ENCODE measurements at places on chromosomes 4 and X.

- no peak for DNase-seq
Measured at GRCh38 chr4:155624478-155624877, 42.2 kb upstream of the GUCY1A1 start.

- DNase-seq = no peak
Measured at GRCh38 chr4:70734971-70735370, 13.2 kb downstream of the RUFY3 start.

DNA sequence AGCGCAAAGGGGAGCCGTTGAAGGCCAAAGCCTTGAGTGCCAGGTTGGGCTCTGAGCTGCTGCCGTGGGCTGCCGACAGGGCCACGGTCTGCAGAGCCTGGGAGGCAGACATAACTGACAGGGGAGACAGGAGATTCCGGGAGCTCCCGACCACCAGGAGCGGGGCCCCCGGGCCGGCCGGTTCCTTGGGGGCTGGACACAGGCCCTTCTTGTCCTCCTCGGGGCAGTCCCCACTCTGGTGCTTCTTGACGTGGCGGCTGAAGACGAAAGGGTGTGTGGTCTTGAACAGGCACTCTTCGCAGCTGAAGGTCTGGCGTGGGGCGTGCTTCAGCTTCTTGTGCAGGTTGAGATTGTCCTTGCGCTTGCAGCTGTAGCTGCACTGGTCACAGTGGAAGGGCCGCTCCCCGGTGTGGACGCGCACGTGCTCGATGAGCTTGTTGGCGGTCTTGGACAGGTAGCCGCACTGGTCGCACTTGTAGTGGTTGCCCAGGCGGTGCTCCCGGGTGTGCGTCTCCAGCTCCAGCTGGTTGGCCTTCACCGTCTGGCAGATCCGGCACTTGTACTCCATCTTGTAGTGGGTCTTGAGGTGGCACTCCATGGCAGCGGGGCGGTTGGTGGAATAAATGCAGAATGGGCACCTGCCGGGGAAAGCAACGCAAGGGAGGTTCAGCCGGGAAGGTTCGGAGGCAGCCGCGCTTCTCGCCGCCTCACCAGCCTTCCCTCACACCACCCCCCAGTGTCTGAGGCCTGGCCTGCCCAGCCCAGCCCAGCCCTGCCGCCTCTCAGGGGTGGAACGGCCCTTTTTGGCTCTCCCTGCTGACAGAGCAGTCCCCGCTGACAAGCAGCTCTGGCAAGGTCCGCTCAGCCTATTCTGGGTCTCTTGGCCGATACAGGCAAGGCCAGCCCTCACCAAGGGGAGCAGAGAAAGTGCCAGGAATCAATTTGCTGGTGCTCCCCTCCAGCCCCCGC is 81.3 kb downstream of the C4orf51 start:
- DNase-seq = no peak

DNA sequence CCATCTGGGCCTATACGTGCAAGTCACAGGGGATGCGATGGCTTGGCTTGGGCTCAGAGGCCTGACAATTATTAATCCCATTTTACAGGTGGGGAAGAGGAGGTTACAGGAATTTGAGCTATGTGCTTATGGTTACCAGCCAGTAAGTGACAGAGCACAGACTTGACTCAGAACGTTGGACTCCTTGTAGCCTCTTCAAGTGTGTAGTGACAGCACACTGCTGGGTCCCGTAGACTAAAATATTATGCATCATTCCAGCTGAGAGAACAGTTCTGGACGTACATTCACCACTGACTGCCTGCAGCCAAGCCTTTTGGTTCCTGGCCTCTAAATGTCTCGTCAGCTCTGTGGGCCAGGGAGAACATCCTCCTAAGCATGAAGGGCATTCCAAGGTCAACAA is 314.5 kb downstream of the GPAT3 start:
- no peak for DNase-seq

GRCh38 chr4:124025428-124025827 is 628.8 kb downstream of the SPRY1 start:
- no peak for DNase-seq

- no peak for DNase-seq
Measured at GRCh38 chr4:94934201-94934600, 176.4 kb downstream of the BMPR1B start.

DNA sequence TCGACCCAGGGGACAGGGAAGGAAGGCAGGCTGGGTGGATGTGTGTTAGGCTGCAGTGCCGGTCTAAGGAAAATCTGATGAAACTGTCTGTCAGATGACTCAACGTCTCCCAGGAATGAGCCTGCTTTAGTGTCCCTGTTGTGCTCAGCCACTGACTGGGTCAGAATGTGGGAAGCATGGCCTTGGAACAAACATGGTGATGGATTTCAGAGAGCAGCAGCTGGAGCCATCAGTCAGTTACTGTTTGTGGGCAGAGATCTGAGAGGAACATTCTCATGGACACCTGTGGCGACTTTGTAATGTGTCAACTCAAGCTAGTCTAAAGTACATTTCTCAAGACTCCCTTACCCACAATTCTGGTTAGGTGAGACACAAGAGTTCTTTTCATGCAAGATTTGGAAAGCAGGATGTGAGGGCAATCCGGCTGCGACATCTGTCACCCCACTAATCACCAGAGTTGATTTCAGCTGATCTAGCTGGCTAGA is 63.2 kb downstream of the ANAPC10 start:
- DNase-seq = no peak

- no peak for DNase-seq
Measured at GRCh38 chr4:93065790-93066189, 762.0 kb downstream of the GRID2 start.

DNA sequence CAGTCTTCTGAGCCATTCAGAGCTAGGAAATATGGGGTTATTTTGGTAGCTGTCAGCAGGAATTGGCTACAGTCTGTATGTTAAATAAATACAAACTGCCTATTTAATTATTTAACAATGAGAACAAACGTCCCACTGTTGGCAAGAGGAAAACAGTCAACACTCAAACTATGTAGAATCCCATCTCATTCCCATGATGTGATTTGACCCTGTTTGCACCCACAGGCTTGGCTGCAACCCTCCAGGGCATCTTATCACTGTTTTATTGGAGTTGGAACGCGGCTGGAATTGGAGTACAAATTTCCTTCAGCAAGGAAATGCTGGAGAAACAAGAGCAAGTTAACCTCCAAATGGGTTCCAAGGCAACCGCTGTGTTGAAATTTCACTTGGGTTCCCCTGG is 124.0 kb downstream of the KIT start:
- no peak for DNase-seq

- no peak for DNase-seq
Measured at GRCh38 chr4:133869486-133869885, 332.1 kb downstream of the PABPC4L start.

- DNase-seq = no peak
Measured at GRCh38 chrX:18424482-18425198, 768 bp upstream of the CDKL5 start.

DNA sequence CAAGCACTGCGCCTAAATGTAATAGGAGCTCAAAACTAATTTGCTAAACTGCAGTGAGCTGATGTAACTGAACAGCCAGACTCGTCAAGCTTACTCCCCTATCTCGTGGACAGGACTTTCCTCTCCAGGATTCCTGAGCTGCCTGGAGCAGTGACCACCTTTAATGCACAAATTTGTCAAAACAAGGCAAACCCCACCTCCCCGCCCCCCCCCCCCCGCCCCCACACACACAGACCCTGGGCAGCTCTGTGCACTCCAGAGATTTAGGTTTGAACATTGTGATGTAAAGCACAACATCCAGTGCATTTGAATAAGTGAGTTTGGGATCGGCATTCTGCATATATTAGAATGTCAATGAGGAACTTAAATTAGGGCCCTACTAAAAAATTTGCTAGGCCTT is 77.7 kb upstream of the DHX15 start:
- DNase-seq = no peak

DNA sequence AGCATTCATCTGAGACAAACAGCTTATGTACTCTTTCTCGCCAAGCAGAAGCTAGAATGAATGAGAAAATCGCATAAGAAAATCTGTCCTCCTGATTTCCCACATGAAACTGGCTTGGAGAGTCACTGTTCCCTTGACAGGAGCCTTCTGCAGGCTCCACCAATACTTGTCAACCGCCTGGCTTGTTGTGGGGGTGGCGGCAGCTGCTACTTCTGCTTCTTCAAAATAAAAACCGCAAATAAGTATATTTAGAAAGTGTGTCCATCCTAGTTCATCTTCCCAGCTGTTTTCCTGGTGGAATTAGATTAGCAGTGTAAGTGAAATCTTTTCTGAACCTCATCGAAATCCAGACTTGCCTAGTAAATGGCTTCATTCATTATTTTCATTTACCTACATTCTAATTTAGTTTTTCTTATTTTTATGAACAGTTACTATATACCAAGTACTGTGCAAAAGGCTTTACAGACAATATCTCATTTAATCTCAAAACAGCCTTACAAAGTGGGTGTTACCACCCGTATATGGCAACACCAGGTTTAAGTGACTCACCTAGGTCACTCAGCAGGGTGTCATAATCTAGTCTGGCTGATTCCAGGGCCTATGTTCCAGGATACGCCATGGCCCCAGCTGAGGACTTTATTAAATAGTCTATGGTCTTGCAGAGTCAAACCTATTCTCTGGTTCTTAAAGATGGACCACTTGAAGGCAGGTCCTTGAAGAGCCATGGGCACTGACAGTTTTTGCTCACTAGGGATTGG is 104.6 kb upstream of the IGFBP7 start:
- DNase-seq = no peak

- DNase-seq = no peak
Measured at GRCh38 chr4:54548098-54548620, 109.6 kb upstream of the KIT start.

DNA sequence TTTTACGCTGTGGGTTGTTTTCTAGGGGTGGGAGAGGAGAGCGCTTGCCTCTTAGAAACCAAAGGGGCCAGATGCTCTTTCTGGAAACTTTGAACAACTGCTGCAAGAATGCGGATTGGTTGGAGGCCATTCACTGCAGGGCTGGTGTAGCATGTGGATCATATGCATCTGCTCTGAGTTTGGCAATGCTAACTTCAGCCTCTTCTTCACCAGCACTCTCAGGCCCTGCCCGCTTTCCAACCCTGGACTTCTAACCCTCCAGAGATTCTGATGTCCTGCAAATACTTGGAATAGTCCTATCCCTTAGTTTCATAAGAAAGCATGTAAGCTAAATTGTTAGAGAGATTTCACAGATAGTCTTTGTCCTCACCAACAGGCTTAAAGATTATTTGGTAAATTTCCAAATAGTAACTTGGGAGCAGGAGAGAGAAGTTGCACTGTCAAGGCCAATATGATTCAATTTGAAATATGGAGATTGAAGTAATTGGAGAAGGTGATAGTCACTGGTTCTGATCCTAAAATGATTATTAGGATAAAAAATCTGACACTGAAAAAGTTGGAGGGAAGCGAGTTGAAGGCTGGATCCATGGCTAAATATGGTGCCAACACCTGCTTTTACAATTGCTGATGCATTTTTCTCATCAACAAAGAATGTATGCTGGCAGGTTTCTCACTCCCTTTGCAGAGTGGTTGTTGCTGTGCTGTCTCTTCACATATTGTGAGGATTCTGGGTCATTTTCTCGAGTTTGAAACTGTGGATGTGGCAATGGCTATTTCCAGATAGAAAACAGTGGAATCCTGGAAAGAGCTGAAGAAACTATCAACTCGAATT is 210.4 kb downstream of the PTTG2 start:
- DNase-seq = no peak

DNA sequence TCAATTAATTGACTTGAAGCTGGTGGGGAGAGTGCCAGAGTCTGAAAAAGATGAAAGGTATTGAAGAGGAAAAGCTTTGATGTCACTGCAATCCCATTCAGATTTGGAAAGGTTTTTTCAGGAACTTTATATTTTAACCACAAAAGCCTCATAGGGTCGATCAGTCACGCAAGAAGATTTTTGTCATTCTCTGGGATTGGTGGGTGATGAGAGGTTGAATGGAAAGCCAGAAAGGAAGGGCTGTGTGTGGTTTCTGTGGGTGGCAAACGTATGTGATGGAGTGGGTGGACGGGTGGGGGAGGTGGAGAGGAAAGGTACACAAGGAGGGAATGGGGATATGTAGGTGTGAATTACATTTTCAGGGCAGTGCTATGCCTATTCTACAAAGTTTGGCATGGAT is 173.8 kb upstream of the SCML1 start:
- DNase-seq = no peak

Measured in NCI-H446 (cell line).